ENCODE measurements at places on chromosomes 7 and 10. TPM values are rescaled to one million over a fixed set of nuclear protein-coding genes. Genes with fewer than 3 reads are reported as not detected.

DNA sequence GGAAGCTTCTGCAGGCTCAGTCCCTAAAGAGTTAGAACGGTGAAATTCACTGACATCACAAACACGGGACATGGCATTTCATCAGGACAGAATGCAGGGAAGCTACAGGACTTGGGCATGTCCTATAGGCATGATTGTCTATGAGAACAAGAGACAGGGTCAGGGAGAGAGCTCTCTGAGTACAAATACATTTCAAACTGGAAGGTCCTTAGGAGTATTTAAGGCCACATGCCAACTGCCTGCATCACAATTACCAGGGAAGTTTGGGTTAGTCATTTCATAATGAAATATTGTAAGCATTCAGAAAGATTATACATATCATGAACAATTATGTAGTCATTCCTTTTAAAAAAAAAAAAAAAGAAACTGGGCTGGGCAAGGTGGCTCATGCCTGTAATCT is 71.3 kb downstream of the CREB3L2 start:
- peak; percentile 42 for DNase-seq

- DNase-seq: no peak
Observed at GRCh38 chr10:18100669-18101068, 39.6 kb upstream of the CACNB2 start.

- no peak for DNase-seq
Observed at GRCh38 chr10:43801626-43802025, 152.9 kb upstream of the ZNF32 start.

Gene LMOD2
- not detected for polyA plus RNA-seq

Gene PDK4
- polyA plus RNA-seq: not detected
